Cardiac fibroblast (primary cell): ENCODE measurements at places on chromosomes 2 and 18.

DNA sequence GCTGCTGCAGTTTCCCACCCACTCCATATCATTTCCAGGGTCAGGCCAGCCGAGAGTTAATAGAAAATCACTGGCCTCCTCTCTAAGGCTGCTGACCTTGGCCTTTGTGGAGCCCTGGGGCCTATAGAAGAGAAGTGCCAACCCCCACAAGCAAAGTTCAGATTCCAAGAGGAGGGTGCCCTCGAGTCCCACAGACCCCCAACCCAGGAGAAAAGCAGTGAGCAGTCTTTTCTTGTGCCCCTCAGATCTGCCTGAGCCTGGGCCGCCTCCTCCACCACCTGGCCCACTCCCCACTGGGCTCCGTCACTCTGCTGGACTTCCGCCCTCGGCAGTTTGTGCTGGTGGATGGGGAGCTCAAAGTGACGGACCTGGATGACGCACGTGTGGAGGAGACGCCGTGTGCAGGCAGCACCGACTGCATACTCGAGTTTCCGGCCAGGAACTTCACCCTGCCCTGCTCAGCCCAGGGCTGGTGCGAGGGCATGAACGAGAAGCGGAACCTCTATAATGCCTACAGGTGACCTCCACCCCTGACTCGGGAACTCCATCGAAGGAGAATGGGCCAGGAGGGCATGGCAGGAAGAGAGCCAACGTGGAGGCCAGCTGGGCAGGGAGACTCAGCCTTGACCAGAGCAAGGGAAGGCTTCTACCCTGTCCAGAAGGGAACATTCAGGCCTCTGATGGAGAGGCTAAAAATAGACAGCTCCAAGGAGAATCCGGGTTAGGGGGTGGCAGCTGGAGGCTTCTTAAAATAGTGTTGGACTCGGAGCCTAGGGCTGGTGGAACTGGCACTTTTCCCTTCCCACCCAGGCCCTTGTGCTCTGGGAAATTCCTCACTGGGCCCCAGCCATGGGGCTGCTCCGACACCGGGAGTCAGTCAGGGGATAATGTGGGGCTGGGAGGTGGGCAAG is 6.2 kb downstream of the PKDCC start:
- DNase-seq: no peak

- no peak for DNase-seq
These were observed 14.7 kb downstream of the CASP8 start for GRCh38 chr2:201275069-201275468.

GRCh38 chr18:76656925-76657827 is 162.1 kb upstream of the ZNF516 start:
- no peak for DNase-seq

DNA sequence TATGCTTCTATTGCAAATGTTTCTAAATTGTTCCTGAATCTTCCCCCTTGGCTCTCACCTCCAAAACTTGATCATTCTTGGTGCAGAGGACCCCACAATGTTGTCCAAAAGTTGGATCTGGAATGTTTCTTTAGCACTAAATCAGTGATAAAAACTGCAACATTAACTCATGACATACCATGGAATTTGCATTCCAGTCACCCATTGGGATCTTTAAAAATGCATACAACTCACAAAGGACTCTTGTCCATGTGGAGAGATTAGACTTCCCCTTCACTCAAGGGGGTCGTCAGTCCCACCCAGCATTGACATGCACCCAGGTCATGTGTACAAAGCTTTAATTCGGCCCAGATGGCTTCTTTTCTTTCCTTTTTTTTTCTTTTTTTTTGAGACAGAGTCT is 169.3 kb downstream of the SETBP1 start:
- DNase-seq: no peak

- no peak for DNase-seq
These were observed 1176.9 kb downstream of the SUCLG1 start for GRCh38 chr2:83282043-83282795.

DNA sequence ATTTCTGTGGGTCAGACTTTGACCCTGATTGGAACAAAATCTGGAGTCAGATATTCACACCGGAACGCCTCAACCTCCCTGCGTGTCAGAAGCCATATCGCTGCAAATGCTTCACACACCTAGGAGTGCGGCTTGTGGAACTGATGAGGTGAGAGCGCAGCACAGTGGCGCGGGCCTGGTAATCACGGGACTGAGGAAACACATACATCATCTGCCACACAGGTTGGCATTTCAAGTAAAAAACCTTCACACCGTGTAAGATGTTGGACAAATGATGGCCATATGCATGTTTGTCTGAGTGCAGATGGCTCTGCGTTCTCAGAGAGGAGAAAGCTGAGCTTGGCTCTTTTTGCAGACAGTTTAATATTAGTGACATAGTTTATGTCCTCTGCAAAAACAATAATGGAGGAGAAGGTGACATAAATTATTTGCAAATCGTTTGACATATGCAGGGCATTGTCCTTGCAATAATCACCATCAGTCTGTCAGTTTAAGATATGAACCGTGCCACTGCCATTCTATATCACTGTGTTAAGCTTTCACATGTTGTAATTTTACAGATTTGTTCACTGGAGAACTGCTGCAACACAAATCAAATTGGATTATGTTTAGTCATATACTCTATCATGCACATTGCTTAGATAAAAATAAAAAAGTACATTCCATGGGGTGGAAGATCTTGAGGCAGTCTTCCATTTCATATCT is 101.4 kb downstream of the MTX2 start:
- no peak for DNase-seq

GRCh38 chr2:24459224-24460161 is 31.6 kb upstream of the NCOA1 start:
- DNase-seq: no peak

- no peak for DNase-seq
These were observed 49.2 kb upstream of the GPR155 start for GRCh38 chr2:174535757-174536703.

GRCh38 chr2:169528271-169528701 is 18.8 kb downstream of the KLHL41 start:
- peak; percentile 71 for DNase-seq

DNA sequence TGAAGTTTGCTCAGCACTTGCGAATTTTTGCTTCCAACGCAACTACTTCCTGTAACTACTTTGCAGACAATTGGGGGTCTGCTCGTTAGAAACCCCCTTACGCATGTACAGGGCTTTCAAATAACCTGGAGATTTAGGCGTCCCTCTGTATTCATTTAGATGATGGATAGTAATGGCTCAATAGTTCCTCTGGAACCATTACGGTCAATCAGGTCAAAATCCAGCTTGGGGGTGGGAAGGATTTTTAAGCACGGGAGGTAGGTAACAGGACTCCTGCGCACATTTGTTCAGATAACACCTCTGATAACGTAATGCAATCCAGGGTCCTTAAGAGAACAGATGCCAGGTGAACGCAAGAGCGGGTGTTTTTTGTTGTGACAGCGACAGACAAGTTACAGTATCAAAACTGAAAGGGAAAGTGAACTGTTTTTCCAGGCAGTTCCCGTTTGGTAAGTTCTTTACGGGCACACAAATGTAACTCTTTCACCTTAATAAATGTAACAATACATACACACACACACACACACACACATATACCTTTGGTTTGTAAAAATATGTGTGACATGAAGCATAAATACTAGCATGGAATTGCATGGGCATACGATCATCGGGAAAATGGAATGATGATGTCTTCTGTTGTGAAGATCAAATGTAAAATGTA is 3.8 kb upstream of the OSR1 start:
- peak; percentile 53 for DNase-seq
